GM06990 (cell line): ENCODE measurements at places on chromosomes 5 and 9.

- no peak for DNase-seq
Observed at GRCh38 chr5:107538331-107538730, 132.4 kb downstream of the EFNA5 start.

DNA sequence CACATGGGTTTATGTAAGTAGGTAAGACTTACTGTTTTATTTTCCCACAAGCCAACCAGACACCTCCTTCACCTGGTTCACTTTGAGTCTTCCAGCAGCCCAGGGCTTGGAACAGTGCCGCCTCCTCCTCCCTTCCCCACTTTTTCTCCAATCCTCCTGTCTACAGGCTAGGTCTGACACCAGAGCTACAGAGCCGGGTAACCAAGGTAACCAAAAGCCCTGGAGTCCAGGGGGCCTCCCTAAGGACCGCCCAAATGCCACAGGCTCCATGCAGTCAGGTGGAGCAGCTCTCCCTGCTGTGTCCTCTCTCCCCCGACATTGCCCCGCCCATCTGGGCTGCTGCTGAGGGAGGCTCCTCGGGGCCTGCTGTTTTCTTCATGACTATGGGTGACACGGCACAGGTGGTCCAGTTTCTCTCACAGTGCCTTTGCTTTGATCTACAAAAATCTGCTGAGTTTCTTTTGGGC, 138.0 kb upstream of the EFNA5 start:
- DNase-seq, result no peak

DNA sequence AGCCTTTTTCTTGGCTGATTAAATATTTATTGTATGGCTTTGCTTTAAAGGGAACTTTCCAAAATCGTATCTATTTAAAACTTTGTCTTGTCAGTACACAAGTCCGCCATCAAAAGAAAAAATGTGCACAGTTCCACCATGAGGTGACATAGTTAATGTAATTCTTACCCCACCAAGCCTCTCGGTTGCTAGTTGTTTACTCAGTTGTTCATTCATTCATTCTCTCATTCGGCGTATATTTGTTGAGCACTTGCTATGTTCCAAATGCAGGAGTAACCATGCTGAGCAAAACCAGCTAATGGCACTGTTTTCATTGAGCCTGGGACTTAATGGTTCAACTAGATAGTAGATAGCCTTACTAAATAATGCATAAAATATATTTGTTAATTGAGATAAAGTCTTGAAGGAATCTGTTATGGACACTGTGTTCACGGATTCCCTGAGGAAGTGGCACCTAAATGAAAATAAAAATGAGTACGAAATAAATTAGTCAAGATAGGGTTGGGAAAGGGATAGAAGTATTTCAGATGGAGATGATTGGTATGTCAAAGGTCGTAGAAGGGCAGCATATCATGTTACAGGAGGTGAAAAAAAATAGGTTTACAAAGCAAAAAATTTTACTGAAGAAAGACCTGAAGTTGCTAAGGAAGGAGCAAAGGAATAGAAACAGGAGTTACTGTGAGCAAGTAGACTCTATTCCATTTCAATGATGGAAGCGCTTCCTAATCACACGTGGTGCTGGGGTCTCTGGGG, 1.5 kb downstream of the DCAF10 start:
- no peak for DNase-seq

GRCh38 chr9:118230329-118230728, 526.1 kb downstream of the TLR4 start:
- DNase-seq, result no peak

DNA sequence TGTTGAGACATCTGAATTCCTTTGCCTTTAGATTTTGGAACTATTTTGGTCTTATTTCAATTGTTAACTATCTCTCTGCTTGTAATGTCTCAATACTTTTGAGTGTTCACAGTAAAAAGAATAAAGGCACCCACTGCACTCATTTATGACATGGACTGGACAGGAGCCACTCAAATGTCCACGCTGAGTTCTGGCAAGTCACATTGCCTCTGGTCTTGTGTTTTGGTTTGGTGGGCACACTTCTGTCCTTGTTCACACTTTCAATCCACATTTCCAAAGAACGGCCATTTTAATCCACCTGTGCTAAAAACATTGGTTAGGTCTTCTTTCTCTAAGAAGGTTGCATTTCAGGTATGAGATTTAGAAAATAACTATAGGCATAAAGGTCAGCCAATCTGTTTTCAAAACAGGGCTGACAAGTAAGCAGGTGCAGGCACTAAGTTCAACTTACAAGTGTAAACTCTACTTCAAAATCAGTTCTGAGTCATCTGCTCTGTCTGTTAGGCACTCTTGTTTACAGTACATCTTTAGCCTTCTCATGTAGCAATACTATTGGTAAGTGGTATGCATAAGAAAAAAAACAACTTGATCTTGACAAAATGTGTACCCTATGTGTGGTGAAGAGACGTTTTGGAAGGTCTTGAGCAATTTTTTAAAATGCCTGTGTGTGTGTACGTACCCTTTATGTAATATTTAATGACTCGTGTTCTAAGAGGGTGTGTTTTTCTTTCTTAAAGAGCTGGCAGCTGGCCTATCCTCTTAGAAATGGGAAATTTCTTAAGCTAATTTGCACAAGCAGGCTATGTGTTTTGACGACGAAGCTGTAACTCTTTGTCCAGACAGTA, 31.5 kb upstream of the ZFAND5 start:
- DNase-seq, result no peak

GRCh38 chr5:120465436-120465961, 1.4 kb downstream of the PRR16 start:
- DNase-seq, result no peak

DNA sequence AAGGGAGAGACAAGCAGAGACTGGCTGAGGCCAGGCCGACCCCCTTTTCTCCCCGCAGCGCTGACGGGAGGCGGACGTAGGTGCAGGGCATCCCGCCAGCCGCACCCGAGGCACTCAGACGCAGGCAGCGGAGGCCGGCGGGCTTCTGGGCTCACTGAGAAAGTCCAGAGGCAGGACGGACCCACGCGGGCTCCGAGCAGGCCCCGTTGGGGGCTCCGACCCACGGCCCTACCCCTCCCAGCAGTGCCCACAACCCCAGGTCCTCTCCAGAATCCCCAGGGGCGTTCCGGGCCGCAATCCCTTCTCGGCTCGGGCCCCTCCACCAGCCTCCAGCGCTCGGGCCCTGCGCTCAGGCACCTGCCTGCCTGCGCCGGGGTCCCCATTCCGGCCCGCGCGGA, 543 bp downstream of the MTMR12 start:
- peak; percentile 73 for DNase-seq

- DNase-seq, result no peak
Observed at GRCh38 chr5:170097934-170098333, 7.8 kb upstream of the FOXI1 start.

DNA sequence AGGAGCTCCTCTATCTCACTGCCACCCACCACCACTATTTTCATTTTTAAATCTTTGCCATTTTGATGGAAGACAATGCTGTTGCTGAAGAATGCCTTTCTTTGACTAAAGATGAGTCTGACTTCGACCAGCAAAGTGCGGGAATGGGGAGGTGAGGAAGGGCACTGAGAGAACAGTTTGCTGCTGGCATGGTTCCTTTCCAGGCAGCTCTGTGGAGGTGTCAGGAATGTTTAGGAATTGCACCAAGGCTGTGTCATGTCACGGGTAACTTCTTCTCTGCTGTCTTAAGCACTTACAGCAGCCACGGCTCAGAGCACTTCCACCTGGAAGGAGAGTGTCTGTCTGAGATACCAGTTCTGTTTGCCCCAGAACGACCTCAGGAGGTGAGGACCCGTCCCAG, 41.4 kb upstream of the SHB start:
- DNase-seq, result no peak

- peak; percentile 13 for DNase-seq
Observed at GRCh38 chr5:102753889-102754766, 977 bp upstream of the PAM start.

DNA sequence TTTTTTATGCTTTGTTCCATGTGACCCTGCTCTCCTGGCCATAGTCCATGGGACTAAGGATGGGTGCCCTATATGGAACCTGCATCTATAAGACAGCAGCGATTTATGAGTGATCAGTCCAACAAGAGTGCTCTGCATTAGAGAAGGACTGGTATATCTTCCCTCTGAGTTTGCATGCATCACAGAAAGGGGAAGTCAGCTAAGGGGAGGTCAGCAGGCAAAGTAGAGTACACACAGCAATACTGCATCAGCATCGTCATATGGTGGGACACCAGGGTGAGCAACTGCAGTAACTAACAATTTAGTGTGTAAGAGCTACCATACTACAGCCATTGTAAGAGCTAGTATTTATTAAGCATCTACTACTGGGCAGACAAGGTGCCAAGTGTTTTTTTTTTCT, 311.3 kb downstream of the NDUFS4 start:
- DNase-seq, result no peak

DNA sequence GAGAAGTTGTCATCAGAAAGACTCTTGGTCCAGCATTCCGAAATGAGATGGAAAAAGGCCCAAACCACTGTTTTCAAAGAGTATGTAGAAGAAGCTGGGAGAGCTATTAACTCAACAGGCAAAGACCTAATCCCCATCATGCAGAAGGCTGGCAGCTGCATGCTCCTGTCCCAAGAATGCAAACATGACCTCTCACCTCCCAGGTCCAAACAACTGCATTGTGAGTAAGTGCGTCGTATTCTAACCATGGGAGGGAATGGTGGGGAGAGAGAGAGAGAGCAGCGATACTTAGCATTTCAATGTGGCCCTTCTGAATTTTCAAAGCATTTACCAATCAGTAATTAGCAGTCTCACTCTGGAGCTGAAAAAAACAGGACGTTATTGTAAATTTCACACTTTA, 27.6 kb downstream of the TRPC7 start:
- no peak for DNase-seq

- DNase-seq, result peak; percentile 72
Observed at GRCh38 chr9:37324261-37324683, 98.2 kb upstream of the GRHPR start.

DNA sequence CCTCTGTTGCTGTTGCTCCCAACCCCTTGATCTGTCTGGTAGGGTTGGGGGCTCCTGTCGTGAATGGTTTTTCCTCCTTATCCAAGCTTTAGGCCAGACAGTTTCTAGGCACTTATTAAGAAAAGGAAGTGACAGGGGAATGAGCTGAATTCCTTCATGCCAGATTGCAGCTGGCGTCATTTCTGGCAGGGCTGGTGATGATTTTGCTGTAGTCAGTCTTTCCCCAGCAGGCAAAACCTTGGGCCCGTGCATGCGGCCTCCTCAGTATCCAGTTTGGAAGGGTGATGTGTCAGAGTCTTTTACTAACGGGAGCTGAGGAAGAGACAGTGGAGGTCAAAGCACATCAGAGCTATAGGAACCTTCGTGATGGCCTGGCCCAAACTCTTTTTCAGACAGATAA, 58.8 kb downstream of the COL27A1 start:
- DNase-seq, result no peak

DNA sequence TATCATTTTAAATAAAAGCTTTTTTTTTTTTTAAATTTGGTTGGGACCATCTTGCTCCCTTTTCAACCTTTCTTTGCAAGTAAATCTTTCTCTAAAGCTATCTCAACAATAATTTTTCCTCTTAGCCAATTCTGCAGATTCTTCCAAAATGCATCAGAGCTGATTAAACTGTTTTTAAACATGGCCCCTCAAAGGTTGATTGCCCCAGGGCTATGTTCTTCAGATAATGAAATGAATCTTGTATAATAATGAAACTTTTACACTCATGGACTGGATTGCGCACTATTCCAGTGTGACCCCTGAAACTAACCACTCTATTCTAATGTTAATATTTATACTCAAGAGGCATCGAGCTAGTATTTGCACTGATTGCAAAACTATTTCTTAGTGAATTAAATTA, 222.8 kb upstream of the PRDM9 start:
- DNase-seq, result no peak

GRCh38 chr5:88780736-88781135, 102.2 kb downstream of the MEF2C start:
- no peak for DNase-seq

DNA sequence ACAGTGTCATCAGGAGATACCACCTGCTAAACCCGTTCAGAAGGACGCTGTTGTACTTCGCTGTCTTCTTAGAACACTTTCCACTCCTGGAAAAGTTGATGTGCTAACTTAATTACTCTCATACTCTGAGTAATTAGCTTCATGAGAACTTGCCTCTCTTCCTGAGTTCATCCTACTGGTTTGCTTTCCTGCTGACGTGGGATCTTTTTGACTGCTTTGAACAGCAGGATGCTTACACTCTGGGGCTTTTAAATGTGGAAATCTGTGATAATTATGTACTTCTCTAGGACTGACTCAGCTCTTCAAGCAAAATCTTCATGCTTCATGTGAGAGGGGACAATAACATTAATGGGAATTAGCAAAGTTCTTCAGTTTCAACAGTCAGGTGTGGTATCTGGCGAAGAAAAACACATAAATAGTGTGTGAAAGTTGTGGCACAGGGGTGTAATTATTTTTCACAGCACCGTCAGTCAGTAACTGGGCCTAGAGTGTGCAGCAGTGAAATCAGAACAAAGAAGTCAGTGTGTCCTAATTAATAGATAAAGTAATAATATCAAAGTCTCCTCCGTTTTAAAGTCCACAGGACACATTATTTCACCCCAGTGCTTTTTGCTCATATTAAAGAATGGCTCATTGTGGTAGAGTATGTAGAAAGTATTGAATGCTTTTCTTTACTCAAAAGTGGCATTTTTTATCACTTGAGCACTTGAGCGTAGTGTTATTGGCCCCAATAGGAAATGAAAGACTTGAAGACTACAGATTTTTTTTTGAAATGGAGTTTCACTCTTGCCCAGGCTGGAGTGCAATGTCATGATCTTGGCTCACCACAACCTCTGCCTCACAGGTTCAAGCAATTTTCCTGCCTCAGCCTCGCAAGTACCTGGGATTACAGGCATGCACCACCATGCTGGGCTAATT, 140.9 kb upstream of the DMRT1 start:
- peak; percentile 10 for DNase-seq

DNA sequence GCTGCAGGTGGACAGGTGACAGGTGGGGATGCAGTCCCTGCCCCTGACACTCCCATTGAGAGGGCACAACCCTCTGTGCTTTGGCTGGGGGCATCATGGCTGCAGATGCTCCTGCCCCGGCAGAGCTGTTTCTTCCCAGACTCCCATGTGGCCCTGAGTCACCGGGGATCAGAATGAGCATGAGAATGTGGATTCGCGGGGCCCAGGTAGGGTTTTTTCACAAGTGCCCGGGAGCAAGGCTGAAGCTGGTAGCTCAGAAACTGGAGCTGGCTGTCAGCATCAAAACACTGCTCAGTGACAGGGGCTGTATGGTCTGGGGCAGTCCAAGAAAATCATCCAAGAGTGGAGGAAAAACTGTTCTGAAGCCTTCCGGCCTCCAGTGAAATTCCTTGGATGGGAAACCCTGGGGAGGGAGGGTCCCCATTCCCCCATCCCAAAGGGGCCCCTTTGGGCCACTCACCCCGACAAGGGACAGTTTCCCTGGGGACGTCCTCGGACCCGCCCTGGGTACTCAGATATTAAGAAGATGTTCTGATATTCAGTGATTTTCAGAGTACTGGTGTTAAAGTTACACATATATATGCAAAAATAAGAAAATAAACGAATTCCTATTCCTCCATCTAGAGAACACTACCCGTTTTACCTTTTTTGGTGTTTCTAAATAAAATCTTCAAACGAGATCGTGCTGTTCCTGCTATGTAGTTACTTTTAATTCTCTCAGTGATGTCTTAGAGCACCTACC, 120.1 kb upstream of the LPCAT1 start:
- no peak for DNase-seq

GRCh38 chr5:143393524-143393923, 10.0 kb downstream of the NR3C1 start:
- DNase-seq, result no peak
